ENCODE measurements at places on chromosomes 4 and X.

GRCh38 chrX:136496186-136496763, 1.1 kb upstream of the HTATSF1 start:
- no peak for DNase-seq

DNA sequence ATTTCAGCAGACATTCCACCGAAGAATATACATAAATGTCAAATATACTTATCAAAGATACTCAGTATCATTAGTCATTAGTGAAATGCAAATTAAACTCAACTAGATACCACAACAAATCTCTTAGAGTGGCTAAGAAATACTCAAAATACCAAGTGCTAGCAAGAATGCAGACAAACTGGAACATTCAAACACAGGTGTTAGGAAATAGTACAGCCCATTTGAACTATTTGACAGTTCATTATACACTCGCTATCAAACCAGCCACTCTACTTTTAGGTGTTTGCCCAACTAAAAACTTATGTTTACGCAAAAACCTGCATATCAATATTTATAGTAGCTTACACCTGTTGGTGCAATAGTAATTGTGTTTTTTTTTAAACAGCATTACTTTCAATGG, 8.8 kb downstream of the ADAM29 start:
- DNase-seq: no peak

DNA sequence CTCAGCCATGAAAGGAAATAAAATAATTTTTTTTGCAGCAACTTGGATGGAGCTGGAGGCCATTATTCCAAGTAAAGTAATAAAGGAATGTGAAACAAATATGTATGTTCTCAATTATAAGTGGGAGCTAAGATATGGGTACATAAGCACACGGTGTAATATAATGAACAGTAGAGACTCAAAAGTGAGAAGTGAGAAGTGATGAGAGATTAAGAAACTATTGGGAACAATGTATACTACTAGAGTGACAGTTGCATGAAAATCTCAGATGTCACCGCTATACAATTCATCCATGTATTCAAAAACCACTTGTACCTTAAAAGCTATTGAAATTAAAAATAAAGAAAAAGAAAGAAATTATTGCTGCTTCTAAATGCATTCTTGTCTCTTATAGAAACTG, 182.9 kb upstream of the TACR3 start:
- no peak for DNase-seq

- DNase-seq: no peak
Observed at GRCh38 chrX:16867947-16868346, 2.2 kb downstream of the RBBP7 start.

GRCh38 chr4:153468587-153468986, 2.4 kb downstream of the TMEM131L start:
- no peak for DNase-seq

GRCh38 chr4:82373486-82373815, 340 bp downstream of the HNRNPD start:
- DNase-seq: no peak

- DNase-seq: no peak
Observed at GRCh38 chr4:26204911-26205370, 115.9 kb upstream of the RBPJ start.

DNA sequence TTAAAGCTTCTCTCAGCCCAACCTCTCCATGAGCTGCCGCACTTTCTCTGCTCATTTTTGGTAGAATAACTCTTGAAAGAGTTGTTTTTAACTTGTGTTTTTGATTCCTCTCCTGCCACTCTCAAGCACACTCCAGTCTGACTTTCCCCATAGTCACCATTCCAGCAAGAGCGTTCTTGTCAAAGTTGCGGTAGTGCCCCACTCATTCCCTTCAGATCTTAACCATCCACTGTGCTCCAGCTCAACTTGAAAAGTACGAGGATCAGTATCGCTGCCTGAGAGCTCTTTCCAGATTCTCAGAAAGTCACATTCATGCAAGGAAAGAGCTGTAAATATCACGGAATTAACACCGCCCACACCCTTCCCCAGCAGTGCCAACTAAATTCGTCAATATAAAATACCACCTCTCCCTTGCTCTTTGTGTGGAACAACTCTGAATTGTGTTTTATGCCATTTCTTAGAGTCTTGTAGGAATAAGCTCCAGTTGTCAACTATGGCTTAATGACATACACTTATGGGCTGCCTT, 59.7 kb upstream of the IL15 start:
- DNase-seq: no peak

Measured in stimulated activated CD4-positive, alpha-beta T cell treated with anti-CD3 and anti-CD28 coated beads, Interleukin-1b, Interleukin-23, amount 100 ng/mL, for 48 hours (primary cell).